ENCODE measurements at places on chromosomes 12 and 14.

DNA sequence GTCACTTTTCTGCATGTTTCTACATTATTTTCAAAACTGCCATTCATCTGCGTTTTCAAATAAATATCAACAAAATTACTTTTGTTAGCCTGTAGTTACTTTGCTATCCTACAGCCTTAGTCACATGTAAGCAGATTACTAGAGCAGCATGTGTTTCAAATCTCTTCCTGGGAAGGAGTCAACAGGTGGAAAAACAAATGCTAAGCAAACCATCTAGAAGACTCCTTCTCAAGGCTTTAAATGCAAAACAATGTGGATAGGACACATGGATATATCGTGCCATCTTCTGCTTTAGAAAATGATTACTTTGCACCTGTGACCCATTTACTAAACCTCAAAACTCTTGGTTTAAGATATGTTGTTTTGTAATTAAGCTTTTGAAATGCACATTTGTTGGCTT, 108.9 kb downstream of the SSPN start:
- DNase-seq, result no peak

DNA sequence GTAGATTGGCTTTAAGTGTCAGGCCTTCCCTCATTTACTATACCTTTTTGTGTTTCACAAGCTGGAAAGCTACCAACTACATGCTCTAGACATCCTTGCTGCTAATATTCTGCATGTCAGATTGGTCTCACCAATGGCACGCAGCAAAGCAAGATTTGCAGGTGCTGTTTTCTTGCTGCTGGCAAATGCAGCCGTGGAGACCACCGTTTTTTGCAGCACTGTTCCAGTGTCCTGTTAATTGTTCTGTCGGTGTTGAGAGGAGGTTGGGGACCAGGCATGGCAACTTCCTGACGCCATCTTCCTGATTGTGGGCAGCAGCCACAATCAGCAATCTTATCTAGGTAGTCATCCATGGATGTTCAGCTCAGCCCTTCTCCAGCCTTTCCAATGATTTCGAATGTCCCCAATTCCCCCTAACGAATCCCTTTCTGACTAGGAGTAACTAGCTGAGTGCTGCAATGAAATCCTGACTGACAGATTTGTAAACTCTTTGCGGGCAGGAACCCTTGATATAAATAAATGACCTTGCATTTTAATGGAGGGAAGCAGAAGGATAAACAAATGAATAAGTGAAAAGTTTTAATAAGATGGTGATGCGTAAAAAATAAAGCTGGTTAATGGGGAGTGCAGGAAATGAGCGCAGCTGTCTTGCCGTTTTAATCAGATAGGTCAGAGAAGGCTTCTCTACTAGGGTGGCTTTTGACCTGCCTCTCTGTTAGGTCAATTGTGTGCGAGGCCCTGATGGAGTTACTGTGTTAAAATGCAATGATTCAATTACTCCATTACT, 574 bp upstream of the CRADD start:
- DNase-seq, result no peak

- DNase-seq, result no peak
Observed at GRCh38 chr12:19794116-19794515, 354.8 kb downstream of the AEBP2 start.

- no peak for DNase-seq
Observed at GRCh38 chr12:76422543-76423438, 74.6 kb upstream of the BBS10 start.

GRCh38 chr12:92078167-92079053, 67.2 kb downstream of the BTG1 start:
- DNase-seq, result no peak

DNA sequence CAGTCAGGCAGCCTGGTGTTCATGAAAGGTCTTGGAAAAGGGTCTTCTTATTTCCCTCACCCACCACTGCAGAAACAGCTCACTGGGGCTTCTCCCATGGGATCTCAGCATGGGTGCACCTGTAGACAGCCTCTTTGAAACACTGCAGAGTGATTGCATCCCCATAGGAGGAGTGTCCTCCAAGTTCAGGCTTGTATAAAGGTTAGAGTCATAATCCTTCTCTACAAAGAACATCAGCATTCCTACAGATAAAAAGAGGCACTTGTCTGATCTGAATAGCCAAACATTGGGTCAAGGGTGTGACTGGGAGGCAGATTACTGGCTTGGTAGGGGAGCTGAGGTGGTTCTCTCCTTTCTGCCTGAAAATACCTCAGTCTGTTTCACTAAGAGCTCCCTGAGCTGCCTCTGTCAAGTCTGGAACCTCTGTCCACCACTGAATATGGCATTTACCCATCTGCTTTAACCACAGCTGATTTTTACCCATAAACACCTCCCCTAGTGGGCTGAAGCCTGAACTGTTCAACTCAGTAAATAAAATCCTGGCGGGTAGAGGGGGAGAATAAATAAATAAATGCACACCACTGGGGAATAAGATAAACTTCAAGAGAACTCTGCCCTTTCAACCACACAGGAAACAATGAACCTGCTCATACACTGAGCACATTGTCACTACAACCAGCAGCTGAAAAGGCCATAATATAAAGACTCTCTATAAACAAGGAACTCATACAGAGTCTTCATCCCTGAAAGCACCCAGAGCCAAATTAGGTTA, 120.7 kb upstream of the SCAF11 start:
- no peak for DNase-seq

DNA sequence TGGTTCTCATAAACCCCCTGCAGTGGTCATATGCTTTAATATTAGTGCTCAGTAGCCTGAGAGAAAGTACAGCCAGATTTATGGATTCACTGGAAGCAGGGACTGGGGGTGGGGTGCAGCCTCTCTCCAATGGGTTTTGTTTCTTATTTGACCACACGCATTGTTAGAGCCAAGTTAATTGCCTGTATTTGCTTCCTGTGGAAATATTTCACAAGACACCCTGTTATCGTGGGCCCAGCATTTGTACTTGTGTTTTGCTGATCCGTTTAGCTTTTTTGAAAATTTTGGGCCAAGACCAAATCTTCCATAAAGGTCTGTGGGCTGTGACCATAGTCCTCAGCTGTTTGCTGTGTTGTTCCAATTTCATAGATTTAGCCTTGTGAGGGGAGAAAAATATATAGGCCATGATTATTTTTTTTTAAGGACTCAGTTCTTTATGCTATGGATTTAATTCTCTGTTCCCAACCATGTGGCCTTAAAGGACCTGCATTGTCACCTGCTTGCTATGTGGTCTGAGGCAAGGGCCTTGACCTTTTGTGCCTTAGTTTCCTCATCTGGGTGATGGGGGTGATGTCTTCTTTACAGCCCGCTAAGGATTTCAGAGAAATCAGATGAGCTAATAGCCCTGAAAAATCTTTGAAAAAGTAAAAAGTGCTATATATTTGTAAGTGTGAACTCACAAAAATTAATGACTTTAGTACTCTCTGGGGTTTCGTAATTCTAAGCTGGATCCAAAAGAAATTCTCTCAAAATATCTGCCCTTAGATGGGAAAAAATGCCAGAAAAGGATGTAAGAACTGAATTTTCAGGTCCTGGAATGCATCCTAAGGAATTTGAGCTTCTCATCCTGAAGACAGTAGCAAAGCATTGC, 370.2 kb downstream of the DPF3 start:
- DNase-seq, result no peak

- no peak for DNase-seq
Observed at GRCh38 chr12:28830491-28830890, 318.6 kb upstream of the FAR2 start.

DNA sequence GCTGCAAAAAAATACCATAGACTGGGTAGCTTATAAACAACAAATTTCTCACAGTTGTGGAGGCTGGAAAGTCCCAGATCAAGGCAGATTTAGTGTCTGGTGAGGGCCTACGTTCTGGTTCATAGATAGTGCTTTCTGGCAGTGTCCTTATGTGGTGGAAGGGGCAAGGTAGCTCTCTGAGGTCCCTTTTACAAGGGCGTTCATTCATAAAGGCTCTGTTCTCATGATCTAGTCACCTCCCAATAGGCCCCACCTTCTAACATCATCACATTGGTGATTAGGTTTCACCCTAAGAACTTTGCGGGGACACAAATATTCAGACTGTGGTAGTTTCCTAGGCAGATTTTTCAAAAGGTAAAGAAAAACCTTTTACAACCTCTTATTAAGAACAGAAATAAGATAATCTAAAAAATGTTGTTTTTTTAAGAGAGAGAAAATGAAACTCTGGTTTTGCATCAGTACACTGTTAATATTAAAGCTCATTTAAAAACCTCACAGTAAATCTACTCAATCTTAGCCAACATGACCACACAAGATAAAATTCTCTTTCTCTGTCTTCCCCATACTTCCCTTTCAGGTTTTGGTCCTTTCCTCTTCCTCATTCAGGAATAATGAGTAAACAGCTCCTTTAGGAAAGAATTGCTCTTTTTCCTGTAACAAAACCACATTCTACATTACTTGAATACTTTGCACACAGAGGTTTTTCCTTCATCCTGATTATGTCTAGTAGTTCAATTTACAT, 117.5 kb downstream of the UNC79 start:
- no peak for DNase-seq

DNA sequence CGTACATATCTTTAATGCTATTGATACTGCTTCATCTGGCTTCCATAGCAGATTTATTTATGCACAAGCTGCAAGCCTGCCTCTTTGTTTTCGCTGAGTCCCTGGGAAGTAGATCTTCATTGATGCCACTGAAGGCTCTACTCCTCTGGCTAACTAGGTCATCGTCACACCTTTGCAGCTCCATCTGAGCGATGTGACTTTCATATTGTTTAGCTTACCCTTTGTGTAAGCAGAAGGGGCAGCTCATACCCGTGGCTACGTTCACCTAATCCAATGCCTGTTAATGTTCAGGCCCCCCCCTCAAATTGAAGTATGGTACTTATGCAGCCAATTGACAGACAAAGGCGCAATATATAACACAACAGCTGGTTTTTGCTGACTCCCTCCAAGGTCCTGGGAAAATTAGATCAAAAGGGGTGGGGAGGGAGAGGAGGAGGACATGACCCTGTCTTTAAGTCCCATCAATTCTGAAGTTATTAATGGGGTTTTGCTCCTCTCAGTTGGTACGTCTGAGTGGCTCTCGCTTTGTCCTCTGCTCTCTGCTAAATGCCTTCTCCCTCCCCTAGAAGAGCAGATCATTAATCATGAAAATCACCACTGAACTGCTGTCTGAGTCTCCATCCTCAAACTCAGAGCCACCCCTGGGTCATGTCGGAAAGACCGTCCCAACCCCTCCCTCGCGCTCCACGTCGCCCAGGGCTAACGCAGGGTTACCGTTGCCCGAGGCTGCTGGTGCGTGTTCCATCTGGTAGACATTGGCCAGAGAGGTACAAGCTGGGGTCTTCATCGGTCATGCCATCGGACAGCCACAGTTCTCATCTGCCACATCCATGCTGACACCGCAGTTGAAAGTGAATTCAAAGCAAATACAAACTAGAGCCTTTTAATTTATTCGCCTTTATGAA, 128.8 kb downstream of the ADGRD1 start:
- DNase-seq, result no peak

- DNase-seq, result no peak
Observed at GRCh38 chr12:131607658-131608447, 103.0 kb upstream of the SFSWAP start.

- no peak for DNase-seq
Observed at GRCh38 chr14:70052990-70053389, 135.8 kb downstream of the SLC8A3 start.

- no peak for DNase-seq
Observed at GRCh38 chr12:69991690-69992288, 166.8 kb downstream of the MYRFL start.

DNA sequence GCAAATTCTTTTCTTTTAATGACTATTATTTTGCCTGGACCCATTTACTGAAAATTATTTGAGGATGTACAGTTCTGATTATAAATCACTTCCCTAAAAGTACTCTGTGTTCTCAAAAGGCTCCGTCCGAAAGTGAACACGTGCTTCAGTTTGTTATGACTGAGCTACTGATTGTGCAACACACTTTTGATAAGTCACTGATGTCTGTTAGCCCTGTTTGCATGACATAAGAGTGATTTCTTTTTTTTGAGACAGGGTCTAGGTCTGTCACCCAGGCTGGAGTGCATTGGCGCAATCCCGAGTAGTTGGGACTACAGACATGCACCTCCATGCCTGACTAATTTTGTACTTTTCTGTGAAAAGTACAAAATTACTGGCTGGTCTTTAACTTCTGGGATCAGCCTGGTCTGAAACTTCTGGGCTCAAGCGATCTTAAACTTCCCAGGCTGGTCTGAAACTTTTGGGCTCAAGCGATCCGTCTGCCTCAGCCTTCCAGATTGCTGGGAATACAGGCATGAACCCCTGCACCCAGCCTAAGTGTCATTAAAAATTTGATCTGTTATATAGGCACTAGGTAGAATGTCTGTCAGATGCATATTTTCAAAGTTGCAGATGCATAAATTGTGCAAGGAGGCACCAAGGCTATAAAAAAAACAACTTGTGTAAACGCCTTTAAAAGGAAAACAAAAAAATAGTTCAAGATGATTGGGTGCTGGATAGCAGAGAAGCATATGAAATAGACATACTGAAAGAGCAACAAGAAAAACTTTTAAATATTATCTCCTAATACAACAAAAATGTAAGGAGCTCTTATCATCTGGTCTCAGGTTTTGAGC, 111.5 kb downstream of the SRGAP1 start:
- DNase-seq, result no peak

DNA sequence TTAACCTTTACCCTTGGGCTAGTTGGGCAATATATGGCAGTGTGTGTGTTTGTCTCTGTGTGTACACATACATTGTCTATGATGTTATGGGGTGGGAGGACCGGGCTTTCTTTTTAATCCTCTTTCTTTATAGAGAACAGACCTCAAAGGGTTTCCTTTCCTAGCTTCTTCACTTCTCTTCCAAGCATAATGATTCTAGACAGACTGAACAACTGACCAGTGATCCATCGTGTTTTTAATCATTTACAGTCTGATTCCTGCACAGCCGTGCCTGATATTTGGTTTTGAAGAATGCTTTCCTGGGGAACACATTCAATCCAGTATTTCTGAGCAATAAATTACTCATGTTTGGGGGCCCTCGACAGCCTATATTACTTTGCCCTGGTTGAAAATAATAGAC, 481.1 kb upstream of the DCN start:
- DNase-seq, result no peak

- peak; percentile 59 for DNase-seq
Observed at GRCh38 chr12:46219877-46220655, 48.8 kb downstream of the SLC38A1 start.

GRCh38 chr14:100317912-100318808, 5.0 kb upstream of the SLC25A47 start:
- DNase-seq, result peak; percentile 27

DNA sequence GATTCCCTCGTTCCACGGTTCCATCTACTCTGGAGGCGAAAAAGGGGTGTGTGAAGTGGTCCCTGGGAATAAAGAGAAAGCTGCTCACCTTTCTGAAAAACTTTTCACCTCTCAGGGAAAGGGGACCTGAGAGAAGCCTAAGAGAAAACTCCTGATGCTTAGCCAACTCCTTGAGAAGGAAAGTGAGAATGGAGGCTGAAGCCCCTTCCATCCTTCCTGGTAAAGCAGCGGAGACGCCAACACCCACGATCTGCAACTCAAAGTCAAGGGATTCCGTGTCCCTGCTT, 110.0 kb downstream of the ARF6 start:
- no peak for DNase-seq

Data from stimulated activated CD8-positive, alpha-beta memory T cell treated with anti-CD3 and anti-CD28 coated beads, Interleukin-4, amount 100 ng/mL, for 1 hour (primary cell).